ENCODE measurements at places on chromosomes 7 and 10. TPM values are rescaled to one million over a fixed set of nuclear protein-coding genes. Genes with fewer than 3 reads are reported as not detected.

GRCh38 chr7:81469869-81470723 is 299.8 kb downstream of the HGF start:
- peak; percentile 32 for DNase-seq
- no peak overlapping the region for H3K27ac ChIP-seq
- H3K36me3 ChIP-seq, result no peaks in the 10 kb centered on the region
- H3K4me3 ChIP-seq, result no peak overlapping the region
- peaks cover 6% of the 10 kb centered on the region for H3K27me3 ChIP-seq

DNA sequence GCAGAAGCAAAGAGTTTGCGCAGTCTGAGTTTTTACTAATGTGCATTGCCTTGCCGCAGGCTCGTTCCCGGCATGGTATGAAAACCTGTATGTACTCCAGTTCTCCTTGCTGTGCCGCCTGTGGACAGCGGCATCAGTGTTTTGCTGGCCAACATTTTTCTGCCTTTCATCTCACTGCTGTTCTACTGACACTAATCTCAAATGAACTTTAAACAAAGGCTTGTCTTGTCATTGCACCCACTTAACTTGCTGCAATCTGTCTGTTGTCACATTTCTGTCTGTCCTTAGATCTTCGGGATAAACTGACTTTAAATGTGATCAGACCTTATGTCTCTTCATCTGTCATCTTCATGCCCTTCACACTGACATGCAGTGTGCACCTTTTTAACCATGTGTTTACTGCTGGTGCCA is 71.7 kb upstream of the ZNRF2 start:
- H3K27ac ChIP-seq, result no peak overlapping the region
- no peak for DNase-seq
- no peaks in the 10 kb centered on the region for H3K4me1 ChIP-seq
- H3K36me3 ChIP-seq, result no peaks in the 10 kb centered on the region
- peaks cover 3% of the 10 kb centered on the region for H3K27me3 ChIP-seq

GRCh38 chr10:3195726-3196125 is 23.1 kb upstream of the PITRM1 start:
- H3K4me3 ChIP-seq, result no peak overlapping the region
- no peak overlapping the region for H3K27ac ChIP-seq
- H3K4me1 ChIP-seq, result peaks cover 32% of the 10 kb centered on the region
- DNase-seq, result no peak

- H3K4me3 ChIP-seq, result no peak overlapping the region
- no peaks in the 10 kb centered on the region for H3K27me3 ChIP-seq
- no peak overlapping the region for H3K27ac ChIP-seq
- no peak for DNase-seq
- H3K4me1 ChIP-seq, result no peaks in the 10 kb centered on the region
Measured at GRCh38 chr10:80602881-80603280, 65.2 kb downstream of the SH2D4B start.

- no peak for DNase-seq
- no peaks in the 10 kb centered on the region for H3K4me1 ChIP-seq
- peaks cover 39% of the 10 kb centered on the region for H3K27me3 ChIP-seq
- no peak overlapping the region for H3K4me3 ChIP-seq
- no peaks in the 10 kb centered on the region for H3K36me3 ChIP-seq
Measured at GRCh38 chr7:158567153-158567603, 20.4 kb downstream of the PTPRN2 start.

GRCh38 chr10:3532644-3533043 is 252.4 kb downstream of the KLF6 start:
- H3K36me3 ChIP-seq, result no peaks in the 10 kb centered on the region
- H3K4me3 ChIP-seq, result no peak overlapping the region
- H3K27me3 ChIP-seq, result peaks cover 4% of the 10 kb centered on the region

DNA sequence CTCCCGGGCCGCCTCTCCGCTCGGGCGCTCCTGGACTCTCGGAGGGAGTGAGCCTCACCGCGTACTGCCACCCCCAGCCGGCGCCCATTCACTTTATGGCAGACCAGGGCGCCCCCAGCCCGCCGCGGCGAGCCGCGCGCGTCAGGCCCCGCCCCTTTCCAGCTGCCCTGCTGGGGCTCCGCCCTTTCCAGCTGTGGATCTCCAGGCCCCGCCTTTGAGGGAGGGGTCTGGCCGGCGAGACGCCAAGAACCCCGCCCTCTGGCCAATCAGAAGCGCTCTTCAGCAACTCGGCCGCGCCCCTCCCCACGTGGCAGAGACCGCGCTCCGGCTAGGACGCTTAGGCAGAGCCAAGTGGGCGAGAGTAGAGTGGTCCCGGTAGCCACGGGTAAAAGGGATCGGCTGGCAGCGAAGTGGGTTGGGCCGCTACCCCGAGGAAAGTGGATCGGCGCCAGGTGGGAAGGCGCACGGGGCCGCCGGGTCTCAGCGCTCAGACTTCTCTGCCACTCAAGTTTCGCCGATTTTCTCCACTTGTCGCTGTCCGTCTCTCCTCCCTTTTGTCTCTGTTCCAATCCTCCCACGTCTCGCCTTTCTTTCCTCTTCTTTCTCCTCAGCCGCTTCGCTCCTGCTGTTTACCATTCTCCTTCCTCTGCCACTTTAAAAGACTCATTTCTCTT is at the start of gene PITX3:
Gene PITX3, minus strand, starts transcription at position 69 of the 674 bp plus-strand sequence. CDS start 9,432 bp downstream, outside the sequence.
- peaks cover 20% of the 10 kb centered on the region for H3K4me1 ChIP-seq
- peaks cover 40% of the 10 kb centered on the region for H3K27me3 ChIP-seq
- peaks cover 3% of the 10 kb centered on the region for H3K36me3 ChIP-seq
- peak within 1 kb of the TSS; percentile 1 for H3K27ac ChIP-seq
- peak; percentile 94 for DNase-seq

DNA sequence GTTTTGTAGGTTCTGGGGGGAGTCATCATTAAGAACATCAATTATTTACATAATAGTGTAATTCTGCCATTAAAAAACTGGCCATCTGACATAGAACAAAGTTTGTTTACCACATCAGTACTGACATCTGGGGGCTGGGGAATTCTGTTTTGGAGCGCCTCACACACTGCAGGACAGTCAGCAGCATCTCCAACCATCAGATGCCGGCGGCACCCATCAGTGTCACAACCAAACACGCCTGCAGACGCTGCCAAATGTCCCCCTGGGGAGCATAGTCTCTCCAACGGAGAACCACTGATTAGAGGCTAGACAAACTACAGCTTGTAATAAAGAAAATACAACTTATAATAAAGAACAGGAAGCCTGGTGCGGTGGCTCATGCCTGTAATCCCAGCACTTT is 26.0 kb downstream of the GNA12 start:
- peaks cover 1% of the 10 kb centered on the region for H3K36me3 ChIP-seq
- no peak for DNase-seq
- H3K27me3 ChIP-seq, result no peaks in the 10 kb centered on the region
- H3K4me3 ChIP-seq, result no peak overlapping the region
- H3K27ac ChIP-seq, result no peak overlapping the region
- peaks cover 32% of the 10 kb centered on the region for H3K4me1 ChIP-seq

GRCh38 chr10:2456834-2457233 is 610.5 kb upstream of the PFKP start:
- no peaks in the 10 kb centered on the region for H3K36me3 ChIP-seq
- DNase-seq, result no peak
- no peaks in the 10 kb centered on the region for H3K27me3 ChIP-seq
- no peak overlapping the region for H3K27ac ChIP-seq
- no peaks in the 10 kb centered on the region for H3K4me1 ChIP-seq

- peaks cover 3% of the 10 kb centered on the region for H3K27me3 ChIP-seq
- DNase-seq, result no peak
- no peaks in the 10 kb centered on the region for H3K36me3 ChIP-seq
- no peaks in the 10 kb centered on the region for H3K4me1 ChIP-seq
Measured at GRCh38 chr7:48931481-48931880, 7.1 kb downstream of the CDC14C start.

HMX2 gene
- total RNA-seq, result not detected

CFTR gene
- total RNA-seq, result not detected

CLCN1 gene
- total RNA-seq, result not detected

PRLHR gene
- not detected for total RNA-seq

PODXL gene
- 0.88 TPM for total RNA-seq
